ENCODE measurements at places on chromosomes 13 and 19.
A peak's percentile ranks its signal among the peaks of the same experiment; 100 is the strongest.

DNA sequence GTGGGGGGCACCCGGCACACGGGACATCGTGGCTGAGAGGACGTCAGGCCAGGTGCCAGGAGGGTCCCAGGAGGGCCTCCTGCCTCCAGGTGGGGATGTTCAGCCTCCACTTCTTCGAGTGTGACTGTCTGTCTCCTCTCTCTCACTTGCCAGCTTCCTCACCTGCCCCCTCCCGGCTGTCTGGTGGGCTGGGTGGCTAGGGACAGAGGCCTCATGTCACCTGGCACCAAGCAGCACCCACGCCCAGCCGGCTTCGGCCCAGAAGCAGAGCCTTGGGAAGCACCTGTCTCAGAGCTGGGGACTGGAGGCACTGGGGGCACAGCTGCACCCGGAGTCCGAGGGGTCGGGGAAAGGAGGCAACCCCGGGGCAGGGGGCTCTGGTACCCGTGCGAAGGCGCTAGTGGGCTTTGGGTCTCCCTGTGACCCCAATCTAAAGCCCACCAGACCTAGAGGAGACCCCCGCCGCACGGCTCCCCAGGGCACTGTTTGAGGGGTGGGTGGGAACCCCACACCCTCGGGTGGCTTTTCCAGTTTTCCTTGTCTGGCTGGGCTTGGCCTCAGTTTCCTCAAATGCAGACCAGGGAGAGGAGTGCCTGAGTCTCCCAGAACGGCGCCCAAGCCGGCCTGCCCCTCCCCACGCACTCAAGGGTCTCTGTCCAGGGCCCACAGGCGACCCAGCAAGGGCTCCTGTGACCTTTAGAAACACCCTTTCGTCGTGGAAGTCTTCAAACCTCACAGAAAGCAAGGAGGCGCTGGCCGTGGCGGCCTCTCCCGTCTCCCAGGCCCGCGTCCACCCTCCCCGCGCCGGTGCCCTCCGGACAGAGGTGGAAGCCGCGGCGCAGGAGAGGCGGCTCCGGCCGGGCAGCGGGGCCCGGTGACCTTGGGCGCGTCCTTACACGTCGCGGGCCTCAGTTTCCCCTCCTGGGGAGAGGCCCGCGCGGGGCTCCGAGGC is 664 bp upstream of the HCN2 start:
- no peak for DNase-seq

GRCh38 chr13:36918246-36919131 is 1.5 kb downstream of the SMAD9 start:
- no peak for DNase-seq

GRCh38 chr13:21033856-21034602 is 27.4 kb downstream of the LATS2 start:
- DNase-seq, result peak; percentile 74

DNA sequence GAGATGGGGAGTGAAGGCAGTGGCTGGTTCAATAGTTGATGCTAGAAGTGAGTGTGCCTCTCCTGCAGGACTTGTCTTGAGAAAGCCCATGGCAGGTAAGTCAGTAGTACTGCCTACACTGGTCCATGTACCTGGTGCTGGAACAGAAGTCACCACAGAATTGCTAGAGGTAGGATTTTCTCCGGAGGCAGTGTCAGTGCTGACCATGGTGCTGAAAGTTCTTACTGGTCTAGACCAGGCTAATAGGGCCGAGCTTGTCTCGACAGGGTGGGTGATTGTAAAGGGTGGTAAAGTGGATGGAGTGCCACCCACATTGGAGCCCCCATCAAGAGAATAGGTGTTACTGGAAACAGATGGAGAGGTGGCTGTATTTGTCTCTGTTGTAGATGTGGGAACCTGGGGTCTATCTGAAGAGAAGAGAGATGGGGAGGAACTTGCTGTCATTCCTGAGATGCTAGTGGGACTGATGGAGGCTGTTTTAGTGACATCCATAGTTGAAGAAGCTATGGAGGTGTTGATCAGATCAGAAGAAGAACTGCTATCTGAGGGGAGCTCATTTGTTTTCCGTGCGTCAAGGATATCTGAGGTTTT is 36.6 kb downstream of the MUC16 start:
- DNase-seq, result peak; percentile 25

DNA sequence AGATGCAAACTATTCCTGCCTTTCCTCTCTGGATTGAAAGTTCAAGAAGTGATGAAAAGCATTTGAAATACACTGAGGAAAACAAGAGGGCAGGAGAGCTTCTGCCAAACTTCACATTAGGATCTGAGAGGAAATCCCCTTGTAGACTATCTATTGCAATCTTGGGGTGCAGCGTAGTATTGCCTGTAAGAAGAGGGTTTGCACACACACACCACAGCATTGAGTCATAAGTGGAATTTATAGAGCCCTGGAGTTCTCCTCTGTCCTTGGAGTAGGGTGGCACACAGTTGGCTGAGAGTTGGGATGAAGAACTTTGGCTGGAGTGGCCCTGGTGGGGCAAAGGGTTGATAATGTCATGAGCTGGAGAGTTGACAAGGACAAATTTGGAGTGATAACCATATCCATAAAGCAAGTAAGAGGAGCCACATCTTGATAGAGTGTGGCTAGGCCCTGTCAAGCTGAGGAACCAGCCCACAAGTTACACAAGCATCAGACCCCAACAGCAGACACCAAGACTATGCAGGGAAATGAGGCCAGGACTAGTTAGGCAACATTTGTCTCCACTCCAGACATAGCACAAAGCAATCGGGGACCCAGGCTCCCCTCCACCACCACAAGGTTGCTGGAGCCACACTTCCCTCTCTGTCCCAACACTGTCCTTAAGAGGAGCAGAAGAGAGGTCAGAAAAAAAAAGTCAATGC is 520.9 kb downstream of the KLF5 start:
- no peak for DNase-seq

- DNase-seq, result no peak
Measured at GRCh38 chr13:97226013-97226412, 3.9 kb downstream of the MBNL2 start.

DNA sequence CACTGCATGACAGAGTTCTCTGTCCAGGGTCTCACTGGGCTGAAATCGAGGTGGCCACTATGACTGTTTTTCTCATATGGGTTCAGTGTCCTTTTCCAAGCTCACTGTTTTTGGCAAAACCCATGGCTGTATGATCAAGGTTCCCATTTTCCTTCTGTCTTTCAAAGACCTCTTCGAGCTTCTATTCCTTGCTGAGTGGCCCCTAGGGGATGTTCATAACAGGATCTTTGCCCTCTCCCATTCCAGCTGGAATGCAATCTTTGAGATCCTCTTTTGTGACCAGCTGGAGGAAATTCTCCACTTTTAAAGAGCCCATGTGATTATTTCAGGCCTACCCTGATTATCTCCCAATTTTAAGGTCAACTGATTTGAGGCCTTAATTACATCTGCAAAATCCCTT is 572.5 kb upstream of the SLC10A2 start:
- no peak for DNase-seq

DNA sequence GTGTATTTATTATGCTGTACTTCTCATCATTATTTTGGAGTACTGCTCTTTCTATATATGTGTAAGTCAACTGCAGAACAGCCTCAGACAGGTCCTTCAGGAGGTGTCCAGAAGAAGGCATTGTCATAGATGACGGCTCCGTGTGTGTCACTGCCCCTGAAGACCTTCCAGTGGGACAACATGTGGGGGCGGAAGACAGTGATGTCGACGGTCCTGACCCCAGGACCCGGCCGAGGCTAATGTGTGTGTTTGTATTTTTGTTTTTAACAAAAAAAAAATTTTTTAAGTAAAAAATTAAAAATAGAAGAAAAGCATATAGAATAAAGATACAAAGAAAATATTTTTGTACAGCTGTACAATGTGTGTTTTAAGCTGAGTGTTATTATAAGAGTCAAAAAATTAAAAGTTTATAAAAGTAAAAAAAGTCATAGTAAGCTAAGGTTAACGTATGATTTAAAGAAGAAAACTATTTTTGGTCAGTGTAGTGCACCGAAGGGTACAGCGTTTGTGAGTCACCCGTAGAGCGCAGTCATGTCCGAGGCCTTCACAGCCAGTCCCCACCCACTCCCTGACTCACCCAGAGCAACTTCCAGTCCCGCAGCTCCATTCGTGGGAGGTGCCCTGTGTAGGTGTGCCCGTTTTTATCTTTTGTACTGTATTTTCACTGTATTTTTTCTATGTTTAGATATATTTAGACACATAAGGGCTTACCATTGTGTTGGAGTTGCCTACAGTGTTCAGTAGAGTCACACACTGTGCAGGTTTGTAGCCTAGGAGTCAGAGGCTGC is 42.2 kb upstream of the SPACA7 start:
- DNase-seq, result peak; percentile 78

GRCh38 chr13:35925669-35926068 is 205.5 kb downstream of the DCLK1 start:
- DNase-seq, result peak; percentile 27

All from A172 (cell line).